Posterior vena cava (tissue), 2 donors: ENCODE measurements at places on chromosomes 6 and 20.

DNA sequence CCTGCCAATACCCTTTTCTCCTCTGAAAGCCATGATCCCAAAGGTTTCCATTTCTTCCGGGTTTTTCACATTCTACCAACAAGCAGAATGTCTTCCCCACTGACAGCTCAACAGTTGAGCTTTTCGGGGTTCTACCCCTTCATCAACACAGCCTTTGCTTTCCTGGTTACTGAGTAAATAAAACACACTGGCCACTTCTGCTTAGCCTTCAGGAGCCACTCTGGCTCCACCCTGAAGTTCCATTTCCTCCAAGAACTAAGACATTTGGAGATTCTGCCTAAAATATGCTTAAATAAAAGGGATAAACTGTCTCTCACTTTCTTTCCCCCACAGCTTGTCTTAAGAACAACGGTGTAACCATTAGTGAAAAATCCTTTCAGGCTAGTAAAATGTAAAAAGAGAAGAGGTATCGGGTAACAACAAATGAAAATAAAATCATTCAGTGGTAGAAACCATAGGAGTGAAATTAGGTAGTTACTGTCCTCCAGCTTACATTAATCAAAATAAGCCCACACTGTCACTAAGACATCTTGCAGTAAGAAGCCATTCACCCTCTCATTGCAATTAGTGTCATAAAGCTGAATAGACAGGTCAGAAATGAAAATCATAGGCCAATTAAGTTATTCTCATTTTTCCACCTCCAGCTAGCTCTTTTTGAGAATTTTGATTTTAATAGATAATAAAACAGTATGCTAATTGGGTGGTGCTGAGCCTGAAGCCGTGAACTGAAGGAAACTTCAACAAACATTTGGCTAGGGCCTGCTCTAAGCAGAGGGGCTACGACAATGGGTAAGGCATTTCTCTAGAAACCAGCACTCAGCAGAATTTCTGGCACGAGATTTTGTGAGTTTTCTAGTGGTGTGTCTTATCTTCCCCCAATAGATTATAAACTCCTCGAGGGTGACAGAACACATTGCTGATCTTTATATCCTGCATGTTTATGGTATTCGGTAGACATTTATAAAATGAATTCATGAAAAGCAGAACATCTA is 194.2 kb downstream of the KHDC1L start:
- DNase-seq, result no peak

DNA sequence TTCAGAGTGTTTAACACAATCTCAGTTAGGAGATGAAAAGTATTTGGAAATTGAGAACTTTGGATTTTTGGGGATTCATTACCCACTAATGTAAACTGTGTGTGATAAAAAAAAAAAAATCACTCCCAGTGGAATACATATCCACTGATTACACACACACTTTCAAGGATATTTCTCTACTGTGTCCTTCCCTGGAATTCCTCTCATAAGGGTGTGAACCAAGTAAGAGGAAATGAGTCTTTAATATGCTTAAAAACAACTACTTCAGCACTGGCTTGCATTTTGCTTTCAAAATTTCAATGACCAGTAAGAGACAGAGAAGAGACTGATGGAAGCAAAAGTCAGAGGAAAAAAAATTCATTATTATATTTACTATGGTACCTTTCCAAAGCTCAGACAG is 24.5 kb upstream of the MYCT1 start:
- no peak for DNase-seq

DNA sequence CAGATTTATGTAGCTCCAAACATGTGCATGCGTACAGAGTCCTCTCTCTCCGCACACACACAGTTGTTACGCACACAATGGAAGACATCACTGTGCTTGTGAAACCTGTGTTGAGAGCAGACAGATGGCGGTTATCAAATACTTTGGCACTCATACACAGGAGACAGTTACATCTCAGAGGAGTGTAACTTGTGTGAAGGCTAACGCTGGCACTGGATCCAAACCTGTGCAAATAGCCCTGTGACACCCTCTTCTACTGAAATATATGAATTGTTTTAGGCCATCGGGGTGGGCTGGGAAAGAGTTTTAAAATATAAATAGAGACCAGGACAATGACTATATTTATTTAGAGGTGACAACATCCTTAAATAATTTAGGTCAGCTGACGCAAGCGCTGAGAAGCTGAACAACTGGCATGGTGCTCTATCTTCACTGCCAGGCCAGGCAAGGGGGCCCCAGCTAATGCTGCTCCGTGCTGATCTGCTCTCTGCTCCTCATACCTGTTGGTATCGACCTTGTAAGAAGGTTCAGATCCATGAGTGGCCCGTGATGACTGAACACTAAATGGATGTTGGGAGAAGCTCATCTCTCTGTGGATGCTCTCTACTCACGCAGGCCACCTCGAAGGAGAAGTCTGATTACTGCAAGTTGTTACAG is 69.4 kb downstream of the FOXC1 start:
- no peak for DNase-seq

DNA sequence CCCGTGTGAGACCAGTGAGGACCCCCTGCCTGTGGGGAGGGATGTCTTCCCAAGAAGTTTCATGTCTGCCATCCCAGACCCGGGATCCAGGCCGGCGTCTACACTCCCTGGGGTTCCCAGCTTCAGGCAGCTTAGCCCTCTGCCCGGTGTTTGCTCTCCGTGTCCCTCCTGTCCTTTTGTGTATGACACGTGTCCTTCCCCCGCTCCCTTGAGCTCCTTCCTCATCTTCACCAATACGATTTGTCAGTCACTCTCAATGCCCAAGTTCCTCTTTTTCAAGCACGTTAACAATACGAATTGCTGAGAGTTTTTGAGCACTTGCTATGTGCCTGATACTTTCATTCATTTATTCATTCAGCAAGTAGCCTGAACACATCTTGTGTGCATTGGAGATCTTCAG is 115.6 kb upstream of the PTPN1 start:
- no peak for DNase-seq

GRCh38 chr6:36323062-36323461 is 13.6 kb downstream of the BNIP5 start:
- no peak for DNase-seq

DNA sequence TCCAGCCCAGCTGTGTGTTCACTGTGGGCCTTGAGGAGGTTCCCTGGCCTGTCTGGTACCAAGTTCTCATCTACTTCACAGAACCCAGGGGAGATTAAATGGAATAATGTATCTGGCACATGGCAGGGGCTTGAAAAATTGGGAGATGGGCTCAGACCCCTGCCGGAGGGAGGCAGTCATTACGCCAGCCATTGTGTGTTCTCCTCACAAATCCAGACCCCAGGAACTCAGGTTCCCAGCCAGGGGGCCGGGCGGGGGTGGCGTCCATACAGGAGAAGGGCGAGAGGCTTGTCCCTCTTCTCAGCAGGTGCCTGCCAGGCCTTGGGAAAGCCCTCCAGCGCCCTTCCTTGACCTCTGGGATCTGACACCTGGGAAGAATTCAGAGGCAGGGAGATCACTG is 8.1 kb downstream of the NOL4L start:
- no peak for DNase-seq

DNA sequence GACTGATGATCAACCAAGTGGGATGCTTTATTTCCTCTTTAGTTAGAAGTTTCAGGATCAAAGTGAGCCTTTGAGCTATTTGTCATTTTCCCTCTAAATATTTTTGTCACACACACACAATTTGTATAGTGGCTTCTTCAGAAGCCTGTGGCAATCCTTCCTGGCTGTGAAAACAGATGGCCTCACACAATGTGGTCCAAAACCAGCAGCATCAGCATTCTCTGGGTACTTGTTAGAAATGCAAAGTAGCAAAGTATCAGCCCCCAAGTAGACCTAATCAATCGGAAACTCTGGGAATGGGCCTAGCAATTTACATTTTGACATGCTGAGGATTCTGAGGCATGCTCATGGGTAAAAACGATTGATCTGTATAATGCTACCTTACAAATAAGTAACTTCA is 115.9 kb downstream of the PAX1 start:
- no peak for DNase-seq

DNA sequence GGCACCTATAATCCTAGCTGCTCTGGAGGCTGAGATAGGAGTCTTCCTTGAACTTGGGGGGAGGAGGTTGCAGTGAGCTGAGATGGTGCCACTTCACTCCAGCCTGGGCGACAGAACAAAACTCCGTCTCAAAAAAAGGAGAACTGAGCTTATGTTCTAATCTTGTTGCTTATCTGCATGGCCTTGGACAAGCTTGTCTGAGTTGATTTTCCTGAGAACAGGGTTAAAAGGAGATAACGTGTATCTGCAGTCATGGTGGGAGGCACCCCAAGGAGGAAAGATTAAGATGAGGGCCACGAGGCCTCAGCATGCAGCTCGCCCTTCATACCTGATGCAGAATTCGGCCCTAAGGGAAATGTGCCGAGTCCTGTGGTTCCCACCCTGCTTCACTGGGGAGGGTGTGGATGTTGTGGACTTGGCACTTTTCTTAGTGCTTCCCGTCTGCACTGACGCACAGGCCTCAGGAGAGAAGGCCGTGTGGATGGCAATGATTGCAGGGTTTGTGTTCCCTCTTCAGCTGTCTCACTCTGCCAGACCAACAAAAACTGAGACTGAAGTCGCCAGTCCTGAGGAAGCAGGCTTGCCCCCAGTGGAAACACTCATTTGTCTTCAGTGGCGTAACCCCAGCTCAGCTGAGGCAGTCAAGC is 56.3 kb downstream of the EZR start:
- no peak for DNase-seq

GRCh38 chr6:43849844-43850243 is 79.8 kb downstream of the VEGFA start:
- peak; percentile 5 for DNase-seq

- DNase-seq, result no peak
Measured at GRCh38 chr6:125154761-125155135, 1.2 kb downstream of the TPD52L1 start.

DNA sequence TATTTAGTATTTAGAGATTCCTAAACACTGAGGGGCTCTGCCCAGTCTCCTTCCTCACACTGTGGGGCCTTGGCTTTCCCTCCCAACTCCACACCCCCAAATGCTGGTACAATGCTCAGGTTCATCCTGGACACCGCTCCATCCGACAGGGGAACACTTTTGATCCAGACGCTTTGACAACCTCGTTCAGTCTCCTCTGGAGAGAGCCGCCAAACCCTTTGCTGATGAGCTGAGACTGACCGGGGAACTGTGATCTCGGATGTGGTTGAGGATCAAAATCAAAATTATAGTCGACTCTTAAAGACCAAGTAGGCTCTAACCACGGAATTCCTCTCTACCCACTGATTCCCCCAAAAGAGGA is 38.8 kb upstream of the HLA-E start:
- no peak for DNase-seq

DNA sequence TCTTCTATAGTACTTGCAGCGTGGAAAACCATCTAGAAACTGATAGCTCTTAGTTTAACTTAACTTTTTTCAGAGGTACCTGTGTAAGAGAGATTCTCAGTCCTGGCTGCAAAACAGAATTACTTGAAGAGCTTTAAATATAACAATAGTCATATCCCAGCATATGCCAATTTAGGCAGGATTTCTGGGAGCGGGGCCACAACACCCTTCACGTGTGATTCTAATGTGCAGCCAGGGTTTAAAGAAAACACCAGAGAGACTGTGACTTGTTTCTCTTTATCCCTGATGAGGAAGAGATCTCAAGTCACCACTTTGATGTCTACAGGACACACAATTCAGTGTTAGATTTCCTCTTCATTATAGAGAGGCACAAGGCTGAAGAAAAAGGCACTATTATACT is 103.7 kb downstream of the PDSS2 start:
- no peak for DNase-seq

GRCh38 chr6:125421836-125422235 is 120.1 kb upstream of the HDDC2 start:
- peak; percentile 78 for DNase-seq

DNA sequence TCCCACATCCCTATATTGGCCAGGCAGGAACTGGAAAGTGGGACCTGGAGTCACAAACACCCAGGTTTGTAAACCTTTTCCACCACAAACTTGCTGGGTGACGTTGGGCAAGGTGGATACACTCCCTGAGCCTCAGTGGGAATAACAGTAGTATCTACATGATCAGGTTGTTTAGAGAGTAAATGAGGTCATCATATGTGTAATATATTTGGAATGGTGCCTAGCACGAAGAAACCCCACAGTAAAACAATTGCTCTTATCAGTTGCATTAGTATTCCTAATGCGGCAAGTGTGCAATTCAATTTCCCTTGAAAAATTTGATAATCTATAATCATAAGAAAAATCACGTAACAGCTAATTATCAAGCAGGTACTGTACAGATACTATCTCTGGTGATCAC is 51.9 kb downstream of the HIVEP2 start:
- no peak for DNase-seq

DNA sequence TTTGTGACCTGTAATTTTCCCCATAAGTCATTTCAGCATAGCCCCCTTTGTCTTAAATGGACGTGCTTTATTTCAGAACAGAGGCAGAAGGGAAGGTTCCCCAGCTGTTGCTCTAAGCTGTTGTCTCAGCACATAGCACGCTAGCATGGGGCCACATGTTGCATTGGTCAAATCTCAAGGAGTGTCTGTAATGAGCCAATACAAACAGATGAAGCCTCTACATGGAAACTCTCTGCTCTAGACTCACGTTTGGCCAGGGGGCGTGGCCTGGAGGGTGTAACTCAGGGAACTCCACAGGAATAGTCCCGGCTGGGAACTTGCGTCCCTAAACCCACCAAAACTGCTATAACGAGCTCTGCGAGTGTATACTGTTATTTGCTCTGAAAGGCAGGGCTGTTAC is 35.2 kb upstream of the SLC22A2 start:
- DNase-seq, result no peak

DNA sequence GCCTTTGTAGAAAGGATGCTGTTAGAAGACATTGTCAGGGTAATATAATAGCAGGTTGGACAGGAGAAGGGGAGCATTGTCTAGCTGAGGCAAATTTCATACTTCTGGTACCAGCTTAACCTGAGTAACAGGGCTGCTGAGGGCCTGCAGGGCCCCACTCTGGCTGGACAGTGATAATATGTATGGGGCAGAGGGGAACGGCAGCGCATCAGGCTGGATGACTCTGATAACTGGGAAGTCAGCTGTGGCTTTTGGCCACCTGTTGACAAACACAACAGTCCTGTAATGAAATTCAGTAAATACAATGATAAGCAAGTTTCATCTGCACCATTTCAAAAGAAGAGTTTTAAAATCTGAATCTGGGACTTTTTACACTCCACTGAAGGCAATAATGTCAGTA is 259.9 kb upstream of the CNR1 start:
- DNase-seq, result peak; percentile 60

DNA sequence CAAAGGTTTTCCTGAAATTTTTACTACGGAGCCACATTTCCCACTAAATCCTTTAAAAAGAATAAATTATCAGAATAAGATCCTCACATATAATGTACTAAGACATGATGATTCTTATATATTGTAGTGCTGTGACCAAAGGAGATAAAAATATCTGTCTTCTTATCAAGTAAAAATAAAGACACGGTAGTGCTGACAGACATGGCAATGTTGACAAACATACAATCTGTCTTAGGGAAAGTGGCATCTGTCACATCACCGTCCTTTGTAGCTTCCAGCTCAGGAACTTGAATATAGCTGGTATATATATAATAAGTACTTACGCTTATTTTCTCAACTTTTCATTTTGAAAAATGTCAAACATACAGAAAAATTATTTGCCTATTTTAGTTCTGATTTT is 66.8 kb downstream of the NUDT3 start:
- no peak for DNase-seq

- peak; percentile 85 for DNase-seq
Measured at GRCh38 chr6:113969888-113970804, 802 bp downstream of the HDAC2 start.
